LHCN-M2 (cell line): ENCODE measurements at places on chromosomes 2 and 18.
A peak's percentile ranks its signal among the peaks of the same experiment; 100 is the strongest.

DNA sequence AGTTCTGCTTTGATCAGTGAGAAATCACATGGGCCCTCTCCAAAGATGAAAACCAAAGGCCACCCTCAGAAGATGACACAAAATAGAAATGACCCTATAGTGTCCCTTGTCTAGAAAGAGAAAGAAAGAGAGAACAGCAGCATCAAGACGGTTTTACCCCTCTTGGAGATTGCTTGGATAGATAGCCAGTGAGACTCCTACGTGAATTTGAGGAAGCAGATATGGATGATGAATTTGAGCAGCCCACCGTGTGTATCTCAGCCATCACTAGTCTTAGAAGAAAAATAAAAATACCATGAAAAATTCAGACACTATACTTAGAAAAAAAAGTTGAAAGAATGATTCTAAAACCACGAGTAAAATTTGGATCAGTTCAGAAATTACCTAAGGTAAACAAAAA lies 329.1 kb upstream of the CNTNAP5 start:
- DNase-seq = no peak

DNA sequence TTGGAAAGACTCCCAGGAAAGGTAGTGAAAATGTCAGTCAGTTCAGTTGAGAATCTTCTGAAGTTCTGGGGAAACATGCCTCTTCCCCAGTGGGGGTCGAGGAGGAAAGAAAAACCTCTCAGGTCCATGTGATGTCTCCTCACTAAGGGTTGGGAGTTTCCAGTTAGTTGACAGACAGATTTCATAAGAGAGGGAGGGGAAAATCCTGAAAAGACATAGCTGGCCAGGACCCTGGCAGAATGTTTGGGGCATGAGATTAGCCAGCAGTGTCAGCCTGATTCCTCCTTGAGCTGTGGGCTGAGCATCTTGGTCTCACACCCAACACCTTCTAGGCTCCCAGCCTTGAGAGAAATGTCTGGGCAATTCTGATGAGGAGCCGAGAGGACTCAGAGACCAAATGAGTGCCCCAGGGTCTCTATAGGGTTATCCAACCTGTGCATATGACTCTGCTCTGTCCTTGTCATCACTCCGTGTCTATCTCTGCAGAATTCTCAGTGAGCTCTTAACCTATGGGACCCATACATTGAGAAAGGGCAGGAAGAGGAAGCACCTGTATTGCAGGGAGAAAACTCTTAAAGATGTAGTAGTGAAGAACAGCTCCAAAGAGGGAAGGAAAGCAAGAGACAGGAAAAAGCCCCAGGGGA lies 13.9 kb downstream of the BMP10 start:
- DNase-seq = no peak

DNA sequence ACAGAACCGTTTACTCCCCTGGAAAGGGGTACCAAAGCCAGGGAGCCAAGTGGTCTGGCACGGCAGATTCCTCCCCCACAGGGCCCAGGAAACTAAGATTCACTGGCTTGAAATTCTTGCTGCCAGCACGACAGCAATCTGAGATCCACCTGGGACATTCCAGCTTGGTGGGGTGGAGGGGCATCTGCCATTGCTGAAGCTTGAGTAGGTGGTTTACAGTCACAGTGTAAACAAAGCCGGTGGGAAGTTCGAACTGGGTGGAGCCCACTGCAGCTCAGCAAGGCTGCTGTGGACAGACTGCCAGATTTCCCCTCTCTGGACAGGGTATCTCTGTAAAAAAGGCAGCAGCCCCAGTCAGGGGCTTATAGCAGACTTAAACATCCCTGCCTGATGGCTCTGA lies 901.7 kb upstream of the LRRTM1 start:
- no peak for DNase-seq

DNA sequence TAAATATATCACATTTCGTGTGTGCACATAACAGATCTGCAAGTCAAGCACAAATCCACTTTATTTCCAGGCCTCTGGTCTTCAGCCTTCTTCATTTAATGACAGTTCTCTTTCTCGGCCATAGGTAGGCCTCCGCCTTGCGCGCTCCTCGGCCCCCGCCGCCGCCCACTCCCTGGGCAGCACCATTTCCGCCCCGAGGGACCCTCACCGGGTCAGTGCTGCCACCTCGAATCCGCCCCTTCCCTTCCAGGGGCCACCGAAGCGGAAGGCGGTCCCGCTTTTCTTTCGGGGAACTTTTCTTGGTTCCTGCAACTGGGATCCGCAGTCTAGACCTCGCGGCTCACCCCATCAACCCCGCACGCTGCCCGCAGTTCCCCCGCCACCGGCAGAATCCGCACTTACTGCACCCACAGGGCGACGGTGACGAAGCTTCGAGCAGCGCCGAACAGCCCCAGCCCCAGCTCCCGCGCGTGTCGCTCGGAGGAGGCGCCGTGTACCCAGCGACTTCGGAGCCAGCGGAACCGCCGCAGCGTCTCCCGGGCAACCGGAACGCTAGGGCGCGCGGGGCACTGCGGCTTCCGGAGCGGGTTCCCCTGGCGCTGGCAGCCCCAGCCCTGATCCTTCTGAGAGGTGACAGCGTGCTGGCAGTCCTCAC lies at the start of gene CDKL4:
Gene CDKL4 (minus strand): TSS at position 502 of the 655 bp plus-strand sequence.
- DNase-seq = no peak

- no peak for DNase-seq
Observed at GRCh38 chr18:35786365-35787042, 186.0 kb upstream of the RMP24 start.

DNA sequence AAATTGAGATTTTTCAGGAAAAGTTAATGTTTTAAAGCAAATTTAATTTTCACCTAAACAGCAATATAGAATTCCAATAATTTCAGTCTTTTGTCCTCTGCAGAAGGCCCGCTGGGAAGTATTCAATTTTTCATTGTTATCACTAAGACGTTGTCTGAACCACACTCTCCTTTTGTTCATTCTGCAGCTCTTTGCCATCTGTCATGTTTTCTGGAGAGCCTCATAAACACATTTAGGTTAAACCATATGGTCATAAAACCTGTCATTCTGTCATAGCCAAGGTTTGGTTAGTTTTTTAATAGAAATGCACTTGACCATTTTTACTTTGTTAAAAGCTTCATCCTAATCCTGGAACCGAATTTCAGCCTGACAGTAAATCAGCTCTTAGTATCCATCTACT lies 54.0 kb upstream of the PGAP1 start:
- DNase-seq = no peak

DNA sequence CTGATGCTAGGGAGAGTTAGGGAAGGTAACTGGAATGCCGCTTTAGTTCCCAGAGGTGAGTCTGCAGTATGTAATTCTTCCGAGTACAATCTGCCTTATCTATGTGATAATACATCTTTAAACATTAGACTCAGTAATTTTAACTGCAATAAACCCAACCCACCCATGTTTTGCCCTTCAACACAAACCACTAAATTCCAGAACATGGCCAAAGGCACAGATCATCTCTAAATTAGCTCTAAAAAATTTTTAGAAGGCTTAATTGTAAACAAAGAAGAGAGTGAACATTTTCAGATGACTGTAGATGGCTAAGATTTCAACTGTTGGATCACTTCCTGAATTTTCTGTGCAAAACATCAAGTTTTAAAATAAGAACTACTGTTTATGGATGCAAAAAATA lies 488.7 kb upstream of the ID2 start:
- DNase-seq = no peak

DNA sequence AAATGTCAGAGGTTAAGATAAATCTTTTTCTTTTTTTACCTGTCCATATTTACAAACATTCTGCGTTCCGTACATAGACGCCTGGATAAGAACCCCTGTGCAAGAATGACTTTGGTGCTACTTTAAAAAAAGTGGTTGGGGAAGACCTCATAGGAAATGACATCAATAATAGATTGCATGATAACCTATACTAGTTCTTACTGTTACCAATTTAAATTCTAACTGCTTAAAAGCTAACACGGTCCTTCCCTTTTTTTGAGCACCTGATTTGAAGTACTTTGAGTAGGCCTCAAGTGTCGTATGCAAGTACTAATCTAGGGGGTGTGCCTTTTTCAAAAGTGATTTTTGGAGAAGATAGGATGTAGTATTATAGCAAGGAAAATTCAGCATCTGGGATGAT lies 2.1 kb downstream of the SLC39A10 start:
- no peak for DNase-seq

- no peak for DNase-seq
Observed at GRCh38 chr2:100980046-100980445, 22.0 kb upstream of the RPL31 start.

- no peak for DNase-seq
Observed at GRCh38 chr18:55252901-55253300, 293.6 kb upstream of the CCDC68 start.

GRCh38 chr2:170180031-170180566 lies 2.2 kb downstream of the MYO3B start:
- DNase-seq = no peak

GRCh38 chr2:207674826-207675225 lies 36.6 kb upstream of the CCNYL1 start:
- no peak for DNase-seq

- DNase-seq = no peak
Observed at GRCh38 chr2:197838579-197838978, 34.2 kb downstream of the PLCL1 start.

DNA sequence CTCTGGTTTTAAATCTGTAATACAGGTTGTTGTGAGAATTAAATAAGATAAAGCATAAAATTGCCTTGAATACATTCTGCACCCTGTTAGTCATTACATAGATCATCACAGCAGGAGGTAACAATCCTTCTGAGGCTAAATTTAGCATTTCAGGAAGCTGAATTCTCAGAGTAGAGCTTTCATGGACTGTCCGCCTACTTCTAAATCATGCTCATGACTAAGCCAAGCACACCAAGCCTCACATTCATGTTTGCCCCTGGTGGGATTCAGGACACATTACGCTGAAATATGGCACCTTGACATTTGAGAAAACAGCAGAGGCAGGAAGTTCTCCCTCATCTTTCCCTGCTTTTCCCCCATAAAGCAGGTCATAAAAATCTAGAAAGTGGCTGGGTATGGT lies 16.6 kb upstream of the PIK3C3 start:
- peak; percentile 84 for DNase-seq

GRCh38 chr2:25592766-25593292 lies 80.5 kb downstream of the DTNB start:
- no peak for DNase-seq

DNA sequence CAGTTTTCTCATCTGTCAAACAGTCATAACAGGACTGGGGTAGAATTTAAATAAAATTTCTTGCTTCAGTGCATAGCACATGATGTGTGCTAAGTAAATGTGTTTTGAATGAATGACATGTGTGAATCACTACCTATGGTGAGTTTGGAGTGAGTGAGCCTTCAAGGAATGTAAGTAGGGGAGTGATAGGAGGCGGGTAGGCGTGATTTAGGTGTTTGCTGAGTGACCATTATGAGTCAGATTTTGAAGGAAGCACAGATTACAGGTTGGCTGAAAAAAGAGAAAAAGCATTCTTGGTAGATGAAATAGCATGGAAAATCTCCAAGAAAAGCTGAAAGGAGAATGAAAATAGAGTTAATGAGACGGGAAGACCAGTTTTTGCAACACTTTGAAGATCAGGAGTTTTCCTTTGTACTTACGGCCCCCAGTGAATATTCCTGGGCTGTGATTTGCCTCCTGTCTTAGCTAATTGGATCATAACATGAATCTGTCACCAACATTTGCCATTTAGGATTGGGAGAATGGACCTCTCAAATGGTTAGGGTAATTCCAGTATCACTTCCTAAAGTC lies 136.9 kb upstream of the GATA6 start:
- DNase-seq = peak; percentile 32

- DNase-seq = no peak
Observed at GRCh38 chr2:3334392-3335345, 42.9 kb downstream of the EIPR1 start.
